ENCODE measurements at places on chromosomes 12 and 14. TPM values are rescaled to one million over a fixed set of nuclear protein-coding genes. Genes with fewer than 3 reads are reported as not detected.

Gene CLEC4C
- not detected for total RNA-seq

Gene FBXW8
- total RNA-seq = 7.4 TPM

Gene RNASE7
- total RNA-seq = not detected

Gene PAH
- not detected for total RNA-seq

Gene KRT3
- not detected for total RNA-seq

Gene OR6C2
- not detected for total RNA-seq

Gene CCDC92
- total RNA-seq = 18.0 TPM

Gene CMA1
- not detected for total RNA-seq

Gene TC2N
- total RNA-seq = 0.54 TPM

Gene SLC6A13
- total RNA-seq = 0.26 TPM

Gene CLEC6A
- not detected for total RNA-seq

Gene OTUB2
- 4.0 TPM for total RNA-seq

Gene GRIP1
- 2.0 TPM for total RNA-seq

Gene ZCCHC8
- 24.1 TPM for total RNA-seq

Gene CCDC175
- not detected for total RNA-seq

Gene CLEC4A
- total RNA-seq = not detected

Gene GNG2
- total RNA-seq = 3.6 TPM

Gene A2ML1
- total RNA-seq = not detected

Gene ABHD12B
- total RNA-seq = not detected

Gene BRMS1L
- 13.8 TPM for total RNA-seq

All from A549 treated with ZK216348 at 1 μM for 4 hours (cell line).